ENCODE measurements at places on chromosomes 1 and 21.

DNA sequence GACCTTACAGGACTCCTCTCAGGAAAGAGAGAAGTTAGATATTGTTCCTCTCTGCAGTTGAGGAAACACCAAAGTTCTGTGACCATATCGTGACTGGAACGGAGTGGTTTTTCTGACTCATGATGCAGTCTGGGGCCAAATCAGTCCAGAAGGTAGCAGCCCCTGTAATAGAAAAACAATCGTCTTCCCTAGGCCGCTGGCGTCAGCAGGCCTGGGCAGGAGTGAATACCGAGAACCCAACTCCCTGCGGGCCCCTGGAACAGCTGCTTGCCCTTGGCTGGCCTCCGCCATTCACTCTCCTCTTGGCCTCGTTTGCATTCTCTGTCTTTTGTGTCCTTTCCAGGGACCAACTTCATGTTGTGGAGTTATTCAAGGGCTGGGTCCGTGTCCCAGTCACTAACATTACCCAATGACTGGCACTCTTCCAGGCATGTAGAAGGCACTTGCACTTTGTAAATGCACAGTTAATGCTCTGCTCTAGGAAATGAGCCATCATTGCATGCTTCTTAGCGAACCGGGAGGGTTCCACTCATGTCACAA lies 10.9 kb upstream of the CD101 start:
- no peak for DNase-seq

- DNase-seq, result no peak
These were observed 19.7 kb upstream of the ATP1B1 start for GRCh38 chr1:169086603-169087455.

DNA sequence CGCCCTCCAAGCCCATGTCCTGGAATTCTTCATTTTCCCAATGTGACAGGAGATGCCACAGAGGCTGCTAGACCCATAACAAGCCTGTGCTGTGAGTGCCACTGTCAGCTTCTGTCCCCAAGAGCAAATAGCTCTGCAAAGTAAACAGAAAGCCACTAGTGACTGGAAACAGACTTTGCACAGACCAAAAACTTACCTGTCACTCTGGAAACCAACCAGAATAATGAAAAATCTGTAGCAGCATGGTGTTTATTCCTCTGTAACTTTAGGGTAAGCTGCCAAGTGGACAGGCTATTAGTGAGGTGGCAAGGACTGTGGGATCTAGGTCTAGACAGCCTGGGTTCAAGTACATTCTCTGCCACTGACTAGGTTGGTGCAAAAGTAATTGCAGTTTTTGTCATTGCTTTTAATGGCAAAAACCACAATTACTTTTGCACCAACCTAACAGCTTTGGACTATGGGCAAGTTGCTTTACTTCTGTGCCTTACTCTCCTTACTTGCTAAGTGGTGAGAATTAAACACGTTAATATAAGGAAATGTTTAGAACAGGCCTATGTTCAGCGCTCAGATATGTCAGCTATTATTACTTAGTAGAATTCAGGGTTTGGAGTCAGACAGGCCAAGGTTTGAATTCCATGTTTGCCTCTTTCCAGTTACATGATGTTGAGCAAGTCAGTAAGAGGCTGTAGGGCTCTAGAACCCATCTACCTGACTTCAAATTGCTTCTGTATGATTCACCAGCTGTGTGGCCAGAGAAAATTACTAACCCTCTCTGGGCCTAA lies at the start of gene C8B:
C8B (minus strand) TSS at position 100 of the 782 bp plus-strand sequence; CDS start at position 33, 67 bp downstream.
- DNase-seq, result no peak

GRCh38 chr1:44855742-44856141 lies 12.7 kb upstream of the PTCH2 start:
- no peak for DNase-seq

GRCh38 chr1:32454726-32455125 lies 10.1 kb upstream of the ZBTB8B start:
- no peak for DNase-seq

GRCh38 chr1:154842635-154843034 lies 27.4 kb downstream of the KCNN3 start:
- DNase-seq, result no peak

- no peak for DNase-seq
These were observed 3.3 kb downstream of the MAPKAPK2 start for GRCh38 chr1:206687915-206688442.

- DNase-seq, result no peak
These were observed at the start of gene LCE2D for GRCh38 chr1:152663098-152663497. Gene LCE2D, plus strand, starts transcription at chr1:152663380. Its CDS starts 726 bp downstream, at chr1:152664106.

GRCh38 chr1:47794081-47794480 lies 203.1 kb downstream of the TRABD2B start:
- no peak for DNase-seq

DNA sequence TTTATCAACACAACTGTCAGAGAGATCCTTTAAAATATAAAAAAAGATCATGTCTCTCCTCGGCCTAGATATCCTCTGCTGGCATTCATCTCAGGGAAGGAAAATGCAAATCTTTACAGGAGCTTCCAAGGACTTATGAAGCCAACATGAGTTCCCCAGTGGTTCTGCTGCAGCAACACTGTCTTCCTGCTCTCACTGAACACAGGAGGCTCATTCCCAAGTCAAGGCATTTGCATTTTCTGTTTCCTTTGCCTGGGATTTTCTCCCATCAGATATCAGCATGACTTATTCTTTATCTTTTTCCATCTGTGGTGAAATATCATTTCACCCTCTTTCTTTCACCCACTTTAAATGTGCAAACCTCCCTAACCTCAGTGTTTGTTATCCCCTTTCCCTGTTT lies 513.8 kb upstream of the ZP4 start:
- DNase-seq, result no peak

DNA sequence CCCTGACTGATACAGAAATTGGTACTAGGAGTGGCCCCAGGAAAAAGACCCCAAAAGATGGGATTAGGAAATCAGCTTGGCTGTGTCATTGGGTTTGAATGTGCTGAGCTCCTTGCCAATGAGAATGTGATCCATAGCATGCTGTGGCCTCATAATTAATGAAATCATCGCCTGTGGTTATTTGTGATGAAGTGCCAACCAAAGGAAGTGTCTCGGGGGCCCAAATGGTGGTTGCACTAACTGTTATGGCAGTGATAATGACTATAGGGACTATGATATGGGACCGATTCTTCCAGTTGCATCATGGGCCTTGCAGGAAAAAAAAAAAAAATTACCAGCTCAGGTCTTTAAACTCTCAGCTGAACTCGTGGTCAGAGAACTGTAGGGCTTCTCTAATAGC lies 15.4 kb upstream of the ZDHHC18 start:
- no peak for DNase-seq

GRCh38 chr1:64499966-64500365 lies 30.0 kb downstream of the CACHD1 start:
- no peak for DNase-seq

All from chondrocyte (in vitro differentiated cells).